NCI-H1930 (cell line): ENCODE measurements at places on chromosomes 3 and 15.

- DNase-seq = no peak
Observed at GRCh38 chr3:27728195-27729087, 6.3 kb upstream of the EOMES start.

DNA sequence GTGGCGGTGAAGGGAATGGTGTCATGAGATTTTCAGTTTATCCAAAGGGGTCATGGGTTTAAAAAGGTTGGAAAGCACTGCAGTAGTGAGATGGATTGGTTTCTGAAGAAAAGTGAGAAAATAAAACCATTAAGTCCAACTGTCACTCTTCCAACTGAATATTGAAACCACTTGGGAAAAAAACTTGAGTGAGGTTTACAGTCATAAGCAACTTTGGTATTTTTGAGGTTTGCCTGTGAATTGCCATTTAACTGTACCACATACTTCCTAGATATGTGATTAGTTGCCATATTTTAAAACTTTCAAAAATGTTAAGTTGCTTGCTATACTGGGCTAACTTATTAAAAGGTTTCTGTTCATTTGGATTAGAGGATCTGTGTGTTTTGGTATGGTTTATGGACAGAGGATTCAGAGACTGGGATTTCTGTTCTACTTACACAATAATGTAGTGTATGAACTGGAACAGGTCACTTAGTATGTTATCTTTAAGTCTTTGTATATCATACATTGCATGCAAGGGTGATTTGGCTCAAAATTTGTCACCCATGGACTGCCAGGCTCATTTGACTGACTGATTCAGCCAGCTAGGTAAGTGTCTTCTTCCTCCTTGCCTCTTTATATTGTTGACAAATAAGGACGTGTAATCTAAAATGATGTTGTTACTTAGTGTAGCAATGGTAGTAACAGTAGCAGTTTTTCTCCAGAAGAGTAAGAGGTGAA is 201.4 kb upstream of the EOMES start:
- DNase-seq = no peak

- DNase-seq = no peak
Observed at GRCh38 chr3:139687431-139687830, 9.7 kb upstream of the NMNAT3 start.

- no peak for DNase-seq
Observed at GRCh38 chr3:18223974-18224373, 201.2 kb downstream of the SATB1 start.

DNA sequence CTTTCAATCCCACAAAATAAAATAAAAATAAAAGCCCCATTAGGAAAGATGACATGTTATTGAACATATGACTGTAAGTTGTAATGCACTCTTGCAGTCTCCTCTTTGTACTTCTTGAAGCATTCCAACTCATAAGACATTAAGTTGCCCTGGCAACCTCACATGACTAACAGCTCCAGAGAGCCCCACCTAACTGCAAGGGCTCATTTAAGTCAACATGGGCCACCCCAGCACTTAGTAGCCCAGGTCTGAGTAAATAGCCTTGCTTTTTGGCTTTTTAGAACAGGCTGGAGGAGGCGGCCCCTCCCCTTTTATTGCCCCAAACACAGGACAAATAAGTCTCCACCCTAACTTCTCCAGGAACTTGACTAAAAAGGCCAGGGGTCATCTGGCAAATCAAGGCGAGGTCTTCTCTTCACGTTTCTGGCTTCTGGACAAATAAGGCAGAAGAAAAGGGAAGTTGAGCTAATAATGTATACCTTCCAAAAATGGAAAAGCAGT is 135.1 kb downstream of the TMCO5A start:
- no peak for DNase-seq

DNA sequence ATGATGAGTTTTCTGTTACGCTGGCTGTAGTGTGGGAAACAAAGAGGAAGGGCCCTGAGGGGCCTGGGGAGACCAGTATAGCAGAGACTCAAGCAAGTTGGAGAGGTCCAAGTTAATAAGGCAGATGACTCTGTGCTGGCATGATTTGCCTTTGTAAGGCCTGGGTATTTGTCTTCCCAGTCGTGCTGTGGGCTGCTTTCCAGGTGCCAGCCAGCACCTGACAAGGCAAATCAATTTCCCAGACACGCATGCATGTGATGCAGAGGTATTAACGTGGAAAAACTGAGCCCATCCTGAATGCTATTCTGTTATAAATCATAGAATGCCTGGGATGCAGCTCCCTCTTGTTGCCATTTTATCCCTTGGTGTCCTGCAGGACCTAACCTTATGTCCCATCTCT is 175.6 kb downstream of the MFSD1 start:
- no peak for DNase-seq

DNA sequence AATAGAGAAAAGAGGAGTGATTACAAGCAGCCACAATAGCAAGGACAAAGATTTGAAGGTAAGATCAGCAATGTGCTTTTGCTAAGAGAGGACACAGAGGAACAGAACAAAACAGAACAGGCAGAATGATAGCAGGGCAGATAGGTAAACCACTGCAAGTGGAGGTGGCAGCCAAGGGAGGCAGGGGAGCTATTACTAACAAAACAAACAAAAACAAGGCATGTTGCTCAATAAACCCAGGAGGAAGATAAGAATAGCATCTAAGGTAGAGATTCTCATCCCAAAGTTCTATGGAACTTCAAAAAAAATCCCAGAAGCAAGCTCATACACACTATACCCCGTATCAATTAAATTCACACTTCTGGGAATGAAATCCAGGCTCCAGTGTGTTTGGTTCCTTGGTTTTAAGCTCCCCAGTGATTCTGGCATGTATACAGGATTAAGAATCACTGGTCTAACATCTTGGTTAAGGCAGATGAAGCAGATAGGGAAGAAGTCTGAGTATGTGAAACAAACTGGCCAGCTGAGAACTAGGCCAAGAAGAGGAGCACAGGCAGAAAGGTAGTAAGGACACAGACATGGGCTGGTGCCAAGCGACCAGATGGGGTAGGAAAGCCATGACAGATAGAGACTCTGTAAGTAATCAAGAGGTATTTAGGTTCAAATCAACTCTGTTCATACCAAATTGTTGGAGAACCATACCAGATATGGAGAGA is 189.2 kb downstream of the DTWD1 start:
- no peak for DNase-seq

GRCh38 chr3:123202451-123202850 is 708 bp downstream of the SEC22A start:
- DNase-seq = no peak

GRCh38 chr15:60340207-60340921 is 57.4 kb downstream of the ANXA2 start:
- DNase-seq = no peak

DNA sequence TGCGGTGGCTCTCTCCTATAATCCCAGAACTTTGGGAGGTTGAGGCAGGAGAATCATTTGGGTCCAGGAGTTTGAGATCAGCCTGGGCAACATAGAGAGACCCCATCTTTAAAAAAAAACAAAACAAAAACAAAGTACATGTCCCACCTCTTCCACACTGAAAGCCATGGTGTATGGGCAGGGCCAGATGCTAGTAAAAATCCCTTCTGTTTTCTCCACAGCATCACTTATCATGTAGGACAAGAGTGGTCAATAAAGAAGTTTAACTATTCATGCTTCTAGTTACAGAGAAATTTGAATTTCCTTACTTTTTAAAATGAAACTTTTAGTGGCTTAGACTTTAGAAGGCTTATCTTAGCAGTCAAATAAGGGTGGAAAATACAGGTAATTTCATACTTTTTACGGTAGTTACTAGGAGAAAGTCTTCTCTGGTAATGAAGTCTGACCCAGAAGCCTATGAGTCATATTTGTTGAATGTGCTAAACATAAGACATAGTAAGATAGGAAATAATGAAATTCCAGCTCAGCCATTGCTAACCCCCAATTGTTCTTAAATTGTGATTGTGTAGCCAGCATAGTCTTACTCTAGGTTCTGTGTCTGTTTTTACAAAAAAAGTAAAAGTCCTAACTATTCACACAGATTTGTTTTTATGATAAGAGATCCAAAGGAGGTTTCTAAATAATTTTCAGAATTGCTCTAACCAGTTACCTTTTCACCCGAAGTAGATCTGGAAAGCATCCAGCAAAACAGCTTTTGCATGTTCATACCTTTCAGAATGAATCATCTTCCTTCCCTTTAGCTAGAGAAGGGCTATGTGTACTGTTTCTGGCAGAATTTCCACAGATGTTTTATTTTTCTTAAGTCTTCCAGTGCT is 16.4 kb upstream of the ZNF609 start:
- DNase-seq = no peak

DNA sequence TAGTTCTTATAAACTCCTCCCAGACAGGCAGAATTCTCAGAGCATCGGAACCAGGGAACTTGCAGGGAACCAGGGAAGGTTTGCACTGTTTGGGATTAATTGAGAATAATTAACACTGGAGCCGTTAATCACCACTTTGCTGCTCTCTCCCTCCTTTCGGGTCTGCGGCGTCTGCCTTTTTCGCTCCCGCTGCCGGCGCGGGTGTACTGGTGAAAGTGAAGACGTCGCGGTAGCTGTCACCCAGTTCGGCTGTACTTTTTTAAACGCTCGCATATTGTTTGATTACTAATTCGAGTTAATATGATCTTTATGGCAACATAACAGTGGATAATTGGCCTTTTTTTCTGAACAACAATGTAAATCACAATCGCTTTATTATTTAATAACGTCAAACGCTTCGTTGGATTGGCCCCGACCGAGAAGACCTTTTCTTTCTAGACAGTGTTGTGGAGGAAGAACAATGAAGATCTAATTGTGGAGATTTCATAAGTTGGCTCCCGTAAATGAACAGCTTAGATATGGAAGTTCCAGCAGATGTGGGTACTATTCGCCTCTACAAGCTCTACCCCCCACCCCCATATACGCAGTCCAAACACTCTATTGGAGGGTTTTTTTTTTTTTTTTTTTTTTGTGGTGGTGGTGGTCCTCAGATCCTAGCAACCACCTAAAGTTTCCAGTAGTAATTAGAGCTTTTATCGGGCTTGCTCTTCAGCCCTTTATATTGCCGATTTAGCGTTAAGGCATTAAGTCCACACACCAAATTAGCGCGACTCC is 12.7 kb downstream of the SOX2 start:
- no peak for DNase-seq

- no peak for DNase-seq
Observed at GRCh38 chr3:48623851-48624547, 2.4 kb upstream of the TMEM89 start.

DNA sequence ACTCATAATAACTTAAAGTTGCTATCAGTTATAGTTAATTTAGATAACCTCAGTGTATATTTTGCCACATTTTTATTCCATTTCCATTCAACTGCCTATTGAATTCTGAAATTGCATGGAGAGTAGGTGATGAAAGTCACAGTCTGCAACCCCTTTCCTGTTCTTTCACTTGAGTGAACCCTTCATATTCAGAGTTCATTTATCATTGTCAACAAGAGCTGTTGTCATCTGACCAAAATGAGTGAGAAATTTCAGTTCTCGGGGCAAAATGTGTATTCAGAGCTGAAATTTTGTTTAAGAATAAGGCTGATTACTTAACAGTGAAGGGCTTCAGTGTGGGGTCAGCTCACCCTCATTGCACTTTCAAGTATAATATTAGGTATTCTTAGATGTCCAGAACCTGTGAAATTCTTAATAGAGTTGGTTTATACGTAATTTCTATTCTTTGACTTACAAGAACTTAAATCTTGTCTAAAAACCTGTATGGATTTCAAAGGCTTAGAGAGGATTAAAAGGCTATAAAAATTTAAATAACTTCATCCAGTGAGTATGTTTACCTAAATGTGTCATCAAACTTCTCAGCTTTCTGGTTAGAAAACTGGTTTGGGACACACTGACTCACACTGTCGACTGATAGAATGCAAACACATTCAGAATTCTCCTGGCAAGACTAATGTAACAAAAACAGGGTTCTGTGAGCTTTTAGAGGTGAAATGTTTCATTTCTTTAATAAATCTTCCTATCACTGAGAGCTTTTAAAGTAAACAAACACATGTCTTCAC is 92.2 kb downstream of the CMSS1 start:
- DNase-seq = no peak

GRCh38 chr3:197029511-197030167 is at the start of gene MELTF:
MELTF (minus strand) TSS chr3:197029817; CDS start chr3:197029702, 115 bp downstream.
- peak; percentile 48 for DNase-seq

DNA sequence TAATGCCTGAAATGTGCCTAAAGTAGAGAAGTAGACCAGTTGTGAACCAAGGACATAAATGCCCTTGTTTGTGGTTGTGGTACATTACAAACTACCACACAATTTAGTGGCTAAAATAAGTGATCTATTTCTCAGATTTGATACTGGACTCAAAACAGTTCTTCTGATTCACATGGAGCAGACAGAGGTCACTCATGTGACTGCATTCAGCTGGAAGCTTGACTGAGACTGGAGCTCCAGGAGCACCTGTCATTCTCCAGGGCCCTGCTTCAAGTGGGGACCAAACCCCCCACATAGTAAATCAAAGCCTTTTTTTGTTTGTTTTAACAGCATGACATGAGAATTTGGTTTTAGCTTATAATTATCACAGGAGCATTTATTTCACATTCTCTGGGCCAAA is 301.2 kb downstream of the OXSM start:
- no peak for DNase-seq

DNA sequence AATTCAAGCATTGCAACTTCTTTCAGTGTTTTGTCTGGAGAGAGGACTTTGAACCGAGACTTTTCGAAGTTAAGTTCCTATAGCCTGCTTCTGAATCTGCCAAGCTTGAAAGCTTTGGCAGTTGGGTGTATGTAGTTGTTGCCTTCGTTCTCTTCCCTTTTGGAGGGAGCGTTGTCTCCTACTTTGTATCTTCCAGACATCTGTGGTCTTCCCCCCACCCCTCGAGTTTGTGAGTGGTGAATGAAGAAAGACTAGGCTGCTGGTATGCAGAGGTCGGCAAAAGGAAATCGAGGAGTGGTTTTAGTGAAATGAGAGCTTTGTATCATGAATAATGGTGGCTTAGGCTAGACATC is 1.3 kb downstream of the CTNNB1 start:
- DNase-seq = no peak

DNA sequence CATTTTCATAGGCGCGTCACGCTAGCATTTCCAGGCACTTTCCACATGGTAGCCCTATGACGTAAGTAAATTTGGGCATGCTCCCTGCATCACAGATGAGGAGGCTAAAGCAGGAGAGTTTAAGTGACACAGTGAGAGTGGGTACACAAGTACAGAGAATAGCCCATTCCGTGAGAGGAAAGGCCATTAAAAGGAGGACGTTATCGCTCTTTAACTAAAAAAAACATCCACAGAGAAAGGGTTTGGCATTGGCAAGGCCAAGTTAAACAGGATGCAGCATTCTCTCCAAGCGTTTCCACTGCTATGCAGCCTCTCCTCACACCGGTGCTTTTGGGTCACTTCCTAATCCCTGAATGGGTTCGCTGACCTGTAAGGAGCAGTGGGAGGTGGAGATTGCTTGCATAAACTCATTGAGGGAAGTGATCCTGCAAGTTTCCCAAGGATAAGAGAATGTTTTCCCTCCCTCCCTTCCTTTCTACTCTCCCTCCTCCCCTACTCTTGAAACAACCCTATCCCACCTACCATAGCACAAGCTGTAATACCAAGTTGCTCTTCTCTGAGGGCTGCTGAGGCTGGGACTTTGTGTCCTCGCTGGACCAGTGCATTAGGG is 147.7 kb downstream of the VGLL4 start:
- DNase-seq = no peak
